Vagina (tissue), 2 donors: ENCODE measurements at places on chromosomes 1 and 21.

- DNase-seq: no peak
These were observed 422.8 kb downstream of the CAMTA1 start for GRCh38 chr1:7207875-7208646.

DNA sequence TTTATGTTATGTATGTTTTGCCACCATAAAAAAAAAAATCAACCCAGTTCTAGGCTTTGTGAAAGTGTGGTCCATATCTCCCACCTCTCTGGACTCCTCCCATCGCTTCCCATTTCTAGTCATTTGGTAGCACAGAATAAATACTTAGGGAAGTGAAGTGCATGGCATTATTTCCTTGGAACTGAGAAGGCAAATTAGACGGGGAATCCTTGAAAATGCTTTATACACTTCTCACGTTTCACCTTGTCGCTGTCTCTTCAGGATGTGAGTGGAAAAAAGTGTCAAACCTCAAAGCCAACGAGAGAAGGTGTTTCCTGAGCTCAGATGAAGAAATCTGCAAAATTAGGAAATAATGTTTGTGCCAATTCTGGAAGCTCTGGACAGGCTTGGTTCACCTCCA lies 209.9 kb downstream of the ATG4C start:
- DNase-seq: no peak

GRCh38 chr1:175493321-175494010 lies 249.9 kb downstream of the TNR start:
- no peak for DNase-seq

DNA sequence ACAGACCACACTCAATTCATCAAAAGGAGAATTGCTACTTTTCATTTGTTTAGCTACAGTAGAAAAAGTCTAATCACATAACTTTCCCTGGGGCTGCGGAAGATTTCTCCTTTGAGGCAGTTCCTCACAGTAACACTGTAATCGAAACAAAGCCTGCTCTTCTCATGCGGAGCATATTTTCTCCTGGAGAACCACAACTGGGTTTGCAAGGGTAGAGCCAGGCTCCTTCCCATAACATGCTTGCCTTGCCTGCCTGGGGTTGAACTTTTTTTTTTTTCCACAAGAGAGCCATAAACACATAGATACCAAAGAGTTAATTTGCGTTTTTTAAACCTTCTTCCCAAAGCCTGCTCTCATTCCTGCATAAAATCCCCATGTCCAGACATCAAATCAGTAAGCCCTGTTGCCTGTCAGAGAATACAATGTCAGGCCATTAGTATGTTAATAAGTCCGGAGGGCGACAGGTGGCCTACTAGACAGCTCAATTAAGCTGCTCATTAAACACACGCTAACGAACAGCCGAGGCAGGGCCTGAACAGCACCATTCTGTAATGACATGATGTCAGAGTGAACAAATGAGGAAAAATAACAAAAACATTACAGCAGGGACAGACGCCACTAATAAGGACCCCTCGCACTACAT lies 107.1 kb upstream of the OLIG2 start:
- DNase-seq: no peak

DNA sequence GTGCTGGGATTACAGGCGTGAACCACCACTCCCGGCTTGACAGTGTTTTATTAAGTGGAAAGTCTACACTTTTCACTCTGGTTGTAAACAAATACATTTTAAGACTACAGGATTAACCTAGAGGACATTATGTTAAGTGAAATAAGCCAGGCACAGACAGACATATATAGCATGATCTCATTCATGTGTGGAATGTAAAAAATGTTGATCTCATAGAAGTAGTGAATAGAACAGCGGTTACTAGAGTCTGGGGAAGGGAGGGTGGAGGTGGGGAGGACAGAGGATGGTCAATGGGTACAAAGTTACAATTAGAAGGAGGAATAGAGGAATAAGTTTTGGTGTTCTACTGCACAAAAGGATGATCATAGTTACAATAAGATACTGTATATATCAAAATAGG lies 16.9 kb downstream of the CTH start:
- DNase-seq: no peak

GRCh38 chr1:208724079-208724478 lies 479.9 kb upstream of the PLXNA2 start:
- no peak for DNase-seq

DNA sequence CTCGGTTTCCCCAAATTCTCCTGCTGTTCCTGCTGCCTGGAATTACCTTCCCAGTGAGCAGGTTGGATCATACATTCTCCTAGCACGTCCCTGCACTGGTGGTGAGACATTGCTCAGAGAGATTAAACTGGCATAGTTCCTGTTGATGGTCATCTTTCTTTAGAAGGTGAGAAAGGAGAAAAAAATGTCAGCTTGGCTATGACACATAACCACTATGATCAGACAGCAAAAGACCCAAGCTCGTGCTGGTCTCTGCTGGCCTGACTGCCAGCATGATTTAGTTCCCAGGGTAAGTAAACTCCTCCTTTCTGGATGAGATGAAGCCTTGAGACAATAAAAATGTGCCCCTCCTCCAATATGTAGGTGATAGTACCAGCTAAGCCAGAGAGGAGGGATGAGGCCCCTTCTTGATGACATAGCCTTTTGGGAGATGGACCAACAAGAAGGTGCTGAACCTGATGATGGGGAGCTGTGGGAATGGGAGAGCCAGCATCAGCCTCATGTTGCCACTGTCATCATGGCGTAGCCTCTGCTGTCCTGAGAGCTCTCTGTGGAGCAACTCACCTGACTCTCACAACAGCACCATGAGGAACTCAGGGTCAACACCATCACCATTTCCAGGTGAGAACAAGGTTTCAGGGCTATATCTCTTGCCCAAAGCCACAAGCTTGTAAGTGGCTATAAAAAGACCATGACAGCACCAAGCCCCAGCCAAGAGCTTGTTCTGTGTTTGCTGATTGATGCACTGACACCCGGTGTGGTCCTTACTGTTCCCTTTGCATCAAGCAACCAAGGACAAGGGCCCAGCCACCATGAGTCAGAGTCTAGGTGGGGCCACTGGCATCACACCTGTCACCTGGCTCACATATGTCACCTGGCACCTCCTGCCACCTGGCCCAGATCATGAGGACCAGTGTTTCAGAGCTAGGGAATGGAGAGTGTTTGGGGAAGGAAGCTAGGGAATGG lies 200.0 kb downstream of the MATN1 start:
- DNase-seq: no peak

- no peak for DNase-seq
These were observed 573 bp downstream of the KLHL21 start for GRCh38 chr1:6601923-6602668.

DNA sequence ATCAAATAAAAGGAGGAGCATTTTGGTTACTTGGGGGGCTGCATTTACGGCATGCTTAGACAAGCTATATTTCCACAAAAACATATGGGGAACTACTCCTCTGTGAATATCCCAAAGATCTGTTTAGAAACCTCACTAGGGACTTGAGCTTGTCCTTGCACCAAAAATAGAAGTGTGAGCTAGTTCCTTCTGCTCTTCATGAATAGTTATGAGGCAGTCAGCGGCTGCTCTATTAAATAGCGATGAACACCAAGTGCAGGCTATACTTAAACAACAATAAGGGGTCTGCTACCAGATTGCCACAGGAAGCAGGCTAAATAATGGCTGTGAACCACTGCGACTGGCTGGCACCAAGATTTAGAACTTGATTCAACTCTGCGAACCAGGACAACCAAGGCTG lies 190.1 kb downstream of the PCP4 start:
- DNase-seq: no peak

DNA sequence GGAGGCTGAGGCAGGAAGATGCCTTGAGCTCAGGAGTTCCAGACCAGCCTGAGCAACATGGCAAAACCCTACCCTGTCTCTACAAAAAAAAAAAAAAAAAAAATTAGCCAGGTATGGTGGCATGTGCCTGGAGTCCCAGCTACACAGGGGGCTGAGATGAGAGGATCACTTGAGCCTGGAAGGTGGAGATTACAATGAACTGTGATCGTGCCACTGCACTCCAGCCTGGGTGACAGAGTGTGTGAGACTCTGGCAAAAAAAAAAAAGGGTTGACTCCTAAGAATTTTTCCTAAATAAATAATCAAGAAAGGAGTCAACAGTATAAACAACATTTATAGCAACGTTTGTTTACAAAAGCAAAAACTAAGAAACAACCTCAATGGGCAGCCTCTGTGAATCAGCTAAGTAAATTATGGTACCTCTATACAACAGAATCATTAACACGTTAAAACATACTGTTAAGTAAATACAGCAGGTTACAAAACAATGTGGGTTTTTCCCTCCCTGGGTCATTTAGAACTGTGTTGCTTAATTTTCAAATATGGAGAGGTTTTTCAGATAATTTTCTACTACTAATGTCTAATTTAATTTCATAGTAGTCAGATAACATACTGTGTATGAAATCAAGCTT lies 56.8 kb downstream of the SLC30A10 start:
- DNase-seq: no peak

DNA sequence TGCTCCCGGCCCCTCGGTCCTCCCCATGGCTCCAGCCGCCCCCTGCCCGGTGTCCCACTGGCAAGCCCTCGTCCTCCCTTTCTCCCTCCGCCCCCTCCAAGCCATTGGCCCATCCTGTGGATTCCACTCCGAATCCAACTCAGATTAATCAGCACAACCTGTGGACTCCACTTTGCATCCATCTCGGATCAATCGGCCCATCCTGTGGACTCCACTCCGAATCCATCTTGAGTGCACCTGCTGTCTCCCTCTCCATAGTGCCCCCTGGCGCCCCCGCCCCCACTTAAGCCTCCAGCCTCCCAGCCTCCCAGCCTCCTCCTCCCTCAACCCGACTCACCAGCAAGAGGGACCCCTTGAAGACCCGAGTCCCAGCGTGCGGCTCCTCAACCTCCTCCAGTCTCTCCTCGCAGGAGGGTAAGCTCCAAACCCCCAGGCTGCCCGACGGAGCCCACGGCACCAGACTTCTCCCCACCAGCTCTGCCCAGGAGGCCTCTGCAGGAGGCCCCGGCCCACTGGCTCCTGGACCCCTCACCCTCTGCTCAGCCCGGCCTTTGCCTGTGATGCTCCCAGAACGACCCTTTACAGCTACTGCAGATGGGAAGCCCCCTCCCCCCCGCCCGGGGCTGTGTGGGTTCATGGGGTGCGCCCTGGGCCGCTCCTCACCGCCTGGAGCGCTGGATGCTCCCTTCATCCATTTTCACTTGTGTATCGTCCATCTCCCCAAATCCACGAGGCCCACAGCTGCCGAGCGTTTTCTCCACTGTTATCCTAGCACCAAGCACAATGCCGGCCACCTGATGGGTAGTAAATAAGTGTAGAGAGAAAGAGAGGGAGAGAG lies 40.6 kb upstream of the TSPEAR start:
- no peak for DNase-seq

GRCh38 chr1:18938707-18939070 lies 17.8 kb downstream of the IFFO2 start:
- no peak for DNase-seq

GRCh38 chr1:236280438-236281197 lies 1.1 kb downstream of the ERO1B start:
- DNase-seq: no peak

- no peak for DNase-seq
These were observed at the start of gene FAM131C for GRCh38 chr1:16073490-16074119. TSS of gene FAM131C (minus strand) at chr1:16073651. CDS start at chr1:16073442, 209 bp downstream.

DNA sequence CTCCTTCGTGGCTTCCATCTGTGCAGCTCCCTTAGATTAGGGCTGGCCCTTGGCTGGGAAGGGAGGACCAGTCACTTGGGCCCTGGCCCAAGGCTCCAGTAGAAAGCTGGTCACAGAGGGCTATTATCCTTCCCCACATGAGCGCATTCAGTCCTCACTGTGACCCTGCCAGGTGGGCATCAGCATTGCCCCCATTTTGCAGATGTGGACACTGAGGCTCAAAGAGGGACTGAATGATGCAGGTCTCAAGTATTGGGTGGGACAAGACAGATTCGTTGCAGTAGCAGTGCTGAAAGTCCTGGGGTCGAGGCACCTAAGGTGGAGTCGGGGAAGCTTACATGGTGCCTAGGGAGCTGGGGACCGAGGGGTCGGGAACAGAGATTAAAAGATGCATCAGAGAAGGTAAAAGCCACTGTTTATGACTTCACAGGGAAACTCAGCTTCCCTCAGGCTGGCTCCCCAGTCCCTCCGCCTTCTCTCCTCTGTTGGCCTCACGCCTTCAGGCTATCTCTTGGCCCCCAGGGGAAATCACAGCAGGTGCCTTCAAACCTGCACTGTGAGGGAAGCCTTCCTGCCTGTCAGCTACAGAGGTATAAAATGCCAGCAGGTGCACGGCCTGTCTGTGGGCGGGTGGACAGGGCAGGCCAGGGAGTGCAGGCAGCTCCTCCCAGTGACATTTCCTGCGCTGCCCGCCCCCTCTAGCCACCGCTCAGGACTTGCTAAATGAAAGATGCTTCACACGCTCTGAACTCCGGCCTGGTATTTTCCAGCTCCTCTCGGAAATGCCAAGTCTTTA lies 178.4 kb downstream of the GRIK3 start:
- no peak for DNase-seq

DNA sequence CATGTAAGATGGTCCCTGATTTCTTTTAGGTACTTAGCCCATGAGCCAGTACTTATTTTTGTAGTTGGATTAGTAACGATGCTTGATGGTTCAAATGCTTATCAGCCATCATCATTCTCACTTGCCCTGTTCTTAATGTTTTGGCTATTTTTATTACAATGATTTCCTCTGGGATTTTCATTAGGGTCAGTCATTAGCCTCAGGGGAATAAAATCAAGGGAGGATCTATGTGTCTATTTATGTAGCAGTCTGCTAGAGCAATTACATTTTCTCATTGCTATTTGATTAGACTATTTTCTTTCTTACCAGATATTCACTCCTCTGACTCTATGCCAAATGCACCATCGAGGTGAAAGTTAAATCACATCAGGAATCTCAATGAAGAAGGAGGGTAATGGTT lies 10.9 kb upstream of the CCT8 start:
- no peak for DNase-seq

DNA sequence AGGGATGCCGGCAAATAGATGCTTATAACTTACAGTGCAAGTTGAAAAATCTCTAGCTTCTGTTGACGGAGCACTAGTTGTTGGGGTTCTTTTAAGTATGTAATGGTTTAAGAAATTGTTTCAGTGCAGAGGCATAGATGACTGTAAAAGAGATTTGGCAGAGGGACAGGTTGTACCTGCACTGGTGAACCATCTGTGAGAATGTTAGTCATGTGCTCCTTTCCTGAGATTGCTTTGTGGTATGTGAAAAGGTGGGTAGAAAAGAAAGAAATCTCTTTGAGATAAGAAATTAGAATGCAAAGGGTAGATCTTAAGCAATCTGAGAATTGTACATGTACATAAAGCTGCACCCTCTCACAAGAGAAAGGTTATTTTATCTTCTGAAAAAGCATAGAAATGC lies 19.4 kb downstream of the ZBTB37 start:
- no peak for DNase-seq
